Stimulated activated CD4-positive, alpha-beta T cell treated with anti-CD3 and anti-CD28 coated beads, Interleukin-15, amount 100 ng/mL, for 1 hour (primary cell): ENCODE measurements at places on chromosomes 1 and 21.

DNA sequence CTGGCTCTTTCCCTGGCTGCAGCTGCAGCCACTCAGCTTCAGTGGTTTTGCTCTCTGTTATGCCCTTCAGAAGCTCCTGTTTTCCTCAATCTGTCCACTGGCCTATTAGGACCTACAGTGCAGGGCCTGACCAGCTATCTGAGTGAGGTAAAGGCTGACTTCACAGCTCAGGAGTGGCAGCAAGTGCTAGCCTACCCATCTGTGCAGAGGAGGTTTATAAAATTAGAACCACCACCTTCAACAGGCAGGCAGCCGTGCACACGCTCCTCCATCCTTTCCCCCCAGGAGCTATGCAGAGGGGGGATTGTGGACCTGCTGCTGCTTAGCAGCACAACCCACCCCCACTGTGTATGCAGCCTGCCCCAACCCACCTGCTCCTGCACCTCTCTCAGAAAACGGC lies 8.3 kb downstream of the ADAR start:
- DNase-seq = no peak

DNA sequence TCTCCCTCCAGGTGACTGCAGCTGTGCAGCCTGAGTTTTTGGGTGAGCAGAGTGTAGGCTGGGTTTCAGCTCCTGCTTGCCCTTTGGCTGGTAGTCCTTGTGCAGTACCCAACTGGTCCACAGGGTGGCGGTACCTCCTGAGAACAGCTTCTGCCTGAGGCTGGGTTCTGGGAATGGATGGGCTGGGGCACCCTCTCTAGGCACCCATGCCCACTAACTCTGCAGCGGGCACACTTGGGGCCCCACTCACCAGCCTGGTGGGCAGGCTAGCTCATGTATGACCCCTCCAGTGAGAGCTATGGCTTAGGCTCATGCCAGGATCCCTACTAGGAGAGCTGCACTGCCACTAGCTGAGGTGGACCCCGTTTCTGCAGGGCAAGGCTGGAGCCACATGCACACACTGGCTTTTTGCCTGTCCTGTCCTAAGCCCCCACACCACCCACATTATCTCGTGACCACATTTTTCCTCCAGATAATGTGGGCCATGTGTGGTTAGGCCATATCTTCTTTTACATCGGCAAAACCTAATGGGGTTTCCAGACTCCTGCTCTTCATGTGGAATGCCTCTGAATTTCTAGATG lies 15.5 kb upstream of the GSTM4 start:
- DNase-seq = peak; percentile 77

GRCh38 chr1:204132718-204133117 lies 19.1 kb downstream of the ETNK2 start:
- no peak for DNase-seq

DNA sequence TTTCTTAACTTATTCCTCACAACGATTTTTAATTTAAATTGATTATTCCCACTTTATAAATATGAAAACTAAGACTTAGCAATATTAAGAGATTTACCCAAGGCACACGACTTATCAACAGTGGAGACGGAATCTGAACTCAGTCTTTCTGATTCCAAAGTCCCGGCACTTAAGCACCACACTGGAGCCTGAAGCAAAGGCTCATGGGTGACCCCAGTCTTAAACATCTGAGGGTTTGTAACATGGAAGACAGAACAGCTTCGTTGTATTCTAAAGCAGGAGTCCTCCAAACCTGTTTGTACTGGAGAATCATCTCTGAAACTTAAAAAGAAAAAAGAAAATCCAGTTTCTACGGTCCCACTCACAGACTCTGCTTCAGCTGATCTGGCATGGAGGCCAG lies 519.5 kb downstream of the SMYD3 start:
- DNase-seq = no peak

- no peak for DNase-seq
These were observed 34.7 kb upstream of the SNX27 start for GRCh38 chr1:151577173-151577572.

DNA sequence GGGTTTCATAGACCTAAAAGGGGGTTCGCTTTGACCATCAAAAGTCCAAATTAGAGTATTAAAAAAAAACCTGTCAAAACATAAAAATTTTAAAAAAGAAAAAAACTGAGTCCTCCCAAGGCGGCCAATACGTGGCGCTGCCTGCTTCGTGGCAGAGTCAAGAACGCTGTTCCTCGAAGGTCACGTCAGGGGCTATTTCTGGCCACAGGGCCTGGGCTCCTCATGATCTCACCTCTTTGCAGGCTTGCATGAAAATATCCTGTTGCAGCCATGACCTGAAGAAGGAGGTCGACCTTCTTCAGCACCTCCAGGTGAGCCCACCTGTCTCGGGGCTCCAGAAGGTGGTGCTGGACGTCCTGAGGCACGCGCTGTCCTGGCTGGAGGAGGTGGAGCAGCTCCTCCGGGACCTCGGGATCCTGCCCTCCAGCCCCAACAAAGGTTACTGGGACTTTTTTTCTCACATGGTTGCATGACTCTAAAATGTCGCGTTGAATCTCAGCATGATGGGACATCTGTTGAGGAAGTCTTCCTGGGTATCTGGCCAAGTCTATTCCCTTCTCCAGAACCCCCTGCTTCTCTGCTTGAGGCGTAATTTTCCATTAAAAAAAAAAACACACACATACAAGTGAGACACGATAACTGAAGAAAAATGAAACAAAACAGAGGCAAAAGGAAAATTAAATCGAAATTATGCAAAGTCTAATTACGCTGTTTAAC lies 80.4 kb upstream of the EFHD2 start:
- DNase-seq = no peak

GRCh38 chr1:215489771-215490565 lies 77.1 kb upstream of the KCTD3 start:
- DNase-seq = no peak

DNA sequence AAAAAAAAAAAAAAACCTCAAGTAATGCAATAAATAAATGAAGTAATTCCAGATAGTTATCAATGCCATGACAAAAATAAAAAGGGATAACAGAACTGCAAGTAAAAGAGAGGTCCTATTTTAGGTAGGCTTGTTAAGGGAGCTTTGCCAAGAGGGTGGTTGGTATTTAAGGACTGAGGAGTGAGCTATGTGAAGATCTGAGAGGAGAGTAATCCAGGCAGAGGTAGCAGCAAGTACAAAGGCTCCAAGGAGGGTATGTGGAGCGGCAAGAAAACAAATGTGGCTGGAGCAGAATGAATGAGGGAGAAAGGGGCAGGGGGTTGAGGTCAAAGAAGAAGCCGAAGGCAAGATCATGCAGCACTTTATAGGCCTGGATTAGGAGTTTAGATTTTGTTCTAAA lies 59.9 kb upstream of the CDC42BPA start:
- DNase-seq = no peak

- DNase-seq = peak; percentile 83
These were observed 8.5 kb upstream of the MEX3A start for GRCh38 chr1:156090840-156091188.

- no peak for DNase-seq
These were observed 4.1 kb upstream of the EPS8L3 start for GRCh38 chr1:109767637-109768334.

DNA sequence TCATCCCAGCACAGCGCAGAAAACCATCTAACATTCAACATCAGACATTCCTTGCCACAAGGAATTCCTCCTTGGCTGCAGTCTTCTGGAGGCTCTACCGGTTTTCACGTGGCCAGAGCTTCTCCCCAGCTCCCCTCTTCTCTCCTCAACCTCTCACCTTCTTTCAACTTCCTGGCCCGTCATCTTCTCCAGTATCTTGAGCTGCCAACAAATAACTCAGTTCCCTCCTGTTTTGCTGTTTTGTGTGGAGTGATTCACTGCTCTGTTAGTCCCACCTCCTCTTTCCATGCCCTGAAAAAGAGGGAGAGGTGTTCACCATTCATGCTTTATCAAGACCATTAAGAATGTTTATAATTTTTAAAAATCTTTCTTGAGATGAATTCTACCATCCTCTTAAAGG lies 32.6 kb downstream of the PIGM start:
- DNase-seq = no peak

DNA sequence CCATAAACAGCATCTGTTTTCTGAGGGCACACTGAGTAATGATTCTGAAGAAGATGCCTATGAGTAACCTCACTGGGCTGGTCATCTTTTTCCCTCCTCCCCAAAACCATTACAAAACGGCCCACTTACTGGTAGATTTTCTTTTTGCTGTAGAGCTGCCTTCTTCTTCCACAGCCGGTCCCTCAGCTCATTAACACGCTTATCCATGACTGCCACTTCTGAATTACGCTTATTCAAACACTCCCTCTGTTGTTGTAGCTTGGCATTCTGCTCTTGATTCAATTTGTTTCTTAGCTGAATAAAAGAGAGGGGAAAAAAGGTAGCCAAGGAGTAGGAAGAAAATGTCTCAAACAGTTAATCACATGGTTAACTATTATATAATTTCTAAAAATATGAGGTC lies 43.1 kb downstream of the TP53BP2 start:
- DNase-seq = no peak

DNA sequence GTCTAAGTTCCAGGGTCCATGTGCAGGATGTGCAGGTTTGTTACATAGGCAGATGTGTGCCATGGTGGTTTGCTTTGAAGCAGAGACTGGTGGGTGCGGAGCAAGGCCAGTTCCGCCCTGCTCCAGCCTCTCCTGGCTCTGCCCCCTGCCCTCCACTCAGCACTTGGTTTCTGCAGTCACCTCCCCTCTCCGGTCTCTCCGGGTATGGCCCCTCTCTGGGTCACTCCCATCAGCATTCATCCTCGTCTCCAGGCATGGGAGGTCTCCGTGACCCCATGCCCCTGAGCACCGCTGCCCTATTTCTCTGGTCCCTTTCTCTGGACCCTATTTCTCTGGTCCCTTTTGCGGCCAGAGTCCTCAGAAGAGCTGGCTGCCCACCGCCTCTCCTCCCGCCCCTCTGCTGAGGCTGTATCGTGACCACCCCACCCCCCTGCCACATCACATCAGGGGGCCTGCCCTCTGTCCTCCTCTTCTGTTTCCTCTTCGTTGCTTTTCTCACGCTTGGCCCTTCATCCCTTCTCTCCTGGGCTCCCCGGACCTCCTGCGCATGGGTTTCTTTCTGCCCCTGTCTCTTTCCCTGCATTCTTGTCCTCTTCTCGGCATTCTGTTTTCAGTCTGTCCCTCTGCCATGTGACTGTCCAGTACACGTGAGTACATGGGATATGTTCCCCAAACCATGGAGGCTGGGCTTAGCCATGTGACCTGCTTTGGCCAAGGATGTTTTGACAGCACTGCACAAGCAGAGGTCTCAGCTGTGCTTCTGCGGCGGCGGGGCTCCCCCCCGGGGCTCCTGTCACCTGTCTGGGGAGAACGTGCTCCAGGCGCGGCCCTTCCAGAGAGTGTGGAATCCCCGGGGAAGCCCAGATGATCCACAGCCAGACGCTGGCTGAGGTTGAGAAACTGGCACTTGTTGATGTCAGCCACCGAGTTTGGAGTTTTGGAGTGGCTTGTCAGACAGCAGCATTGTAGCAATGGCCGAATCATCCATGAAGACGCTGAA lies 54.4 kb upstream of the C1orf174 start:
- no peak for DNase-seq

DNA sequence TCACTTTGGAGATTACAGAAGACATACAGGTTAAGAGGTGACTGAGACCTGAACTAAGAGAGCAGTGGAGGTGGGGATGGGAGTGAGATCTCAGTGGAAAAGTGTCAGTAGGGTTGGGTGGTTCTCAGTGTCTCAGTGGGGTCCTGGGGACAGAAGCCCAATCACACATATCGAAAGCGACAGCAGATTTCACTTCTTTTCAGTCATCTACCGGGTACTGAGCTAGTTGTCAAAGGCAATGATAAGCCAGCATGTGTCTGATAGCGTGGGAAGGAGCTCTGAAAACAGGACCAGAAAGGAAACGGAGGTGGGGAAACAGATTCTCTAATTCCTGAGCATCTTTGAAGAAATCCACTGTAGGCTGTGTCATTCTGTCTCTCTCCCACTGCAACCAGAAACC lies 59.5 kb downstream of the RHOU start:
- DNase-seq = peak; percentile 5

- DNase-seq = no peak
These were observed 52.1 kb downstream of the CNST start for GRCh38 chr1:246618240-246618808.

- no peak for DNase-seq
These were observed 4.3 kb upstream of the IKBKE start for GRCh38 chr1:206465951-206466350.

- no peak for DNase-seq
These were observed 8.9 kb upstream of the INAVA start for GRCh38 chr1:200885623-200886402.

GRCh38 chr1:118047006-118047649 lies 117.6 kb downstream of the WDR3 start:
- DNase-seq = no peak

GRCh38 chr1:201276891-201277290 lies 6.4 kb upstream of the PKP1 start:
- no peak for DNase-seq

GRCh38 chr1:36115931-36116330 lies 9.1 kb downstream of the COL8A2 start:
- no peak for DNase-seq

GRCh38 chr21:40706806-40707655 lies 139.9 kb downstream of the DSCAM start:
- no peak for DNase-seq

GRCh38 chr1:218931324-218931723 lies 242.4 kb upstream of the LYPLAL1 start:
- DNase-seq = no peak

DNA sequence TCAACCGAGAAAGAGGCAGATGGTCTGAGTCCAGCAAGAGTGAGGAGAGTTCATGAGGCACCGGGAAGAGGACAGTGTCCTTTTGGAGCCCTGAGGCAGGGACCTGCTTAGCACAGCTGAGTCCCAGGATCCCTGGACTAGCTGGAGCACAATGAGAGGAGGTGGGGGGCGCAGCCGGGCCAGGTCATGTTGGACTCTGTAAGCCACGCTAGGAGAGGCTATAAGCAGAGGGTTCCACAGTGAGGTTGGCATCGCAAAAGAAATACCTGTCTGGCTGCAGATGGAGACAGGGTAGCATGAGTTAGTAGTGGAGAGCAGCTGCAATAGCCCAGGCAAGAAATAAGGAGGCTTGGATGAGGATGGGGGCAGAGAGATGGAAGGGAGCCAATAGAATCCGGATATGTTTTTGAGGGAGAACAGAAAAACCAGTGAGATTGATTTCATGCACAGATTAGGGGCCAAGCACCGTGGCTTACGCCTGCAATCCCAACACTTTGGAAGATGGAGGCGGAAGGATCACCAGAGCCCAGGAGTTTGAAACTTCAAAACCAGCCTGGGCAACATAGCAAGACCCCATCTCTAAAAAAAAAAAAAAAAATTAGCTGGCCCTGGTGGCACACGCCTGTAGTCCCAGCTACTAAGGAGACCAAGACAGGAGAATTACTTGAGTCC lies 98.2 kb downstream of the DHRS3 start:
- DNase-seq = no peak

- no peak for DNase-seq
These were observed 5.7 kb upstream of the ZDHHC18 start for GRCh38 chr1:26820784-26821269.

- no peak for DNase-seq
These were observed 37.1 kb downstream of the TRAPPC10 start for GRCh38 chr21:44049182-44049581.

DNA sequence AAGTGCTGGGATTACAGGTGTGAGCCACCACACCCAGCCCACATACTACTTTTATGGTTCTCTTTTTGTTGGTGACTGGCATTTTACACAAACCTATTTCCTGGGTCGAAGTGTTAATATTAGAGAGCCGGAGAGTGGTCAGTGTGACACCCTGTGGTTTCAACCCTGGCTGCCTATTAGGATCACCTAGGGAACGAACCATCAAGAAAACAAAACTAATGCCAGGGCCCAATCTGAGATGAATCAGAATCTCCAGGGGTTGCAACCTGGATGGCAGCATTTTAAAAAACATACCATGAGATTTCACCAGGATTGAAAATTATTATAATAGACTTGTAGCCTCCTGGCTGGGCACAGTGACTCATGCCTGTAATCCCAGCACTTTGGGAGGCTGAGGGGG lies 6.1 kb downstream of the MRPS21 start:
- no peak for DNase-seq
